ENCODE measurements at places on chromosomes 1 and 21.

GRCh38 chr21:26850116-26850643, 5.0 kb upstream of the ADAMTS1 start:
- no peak for DNase-seq

DNA sequence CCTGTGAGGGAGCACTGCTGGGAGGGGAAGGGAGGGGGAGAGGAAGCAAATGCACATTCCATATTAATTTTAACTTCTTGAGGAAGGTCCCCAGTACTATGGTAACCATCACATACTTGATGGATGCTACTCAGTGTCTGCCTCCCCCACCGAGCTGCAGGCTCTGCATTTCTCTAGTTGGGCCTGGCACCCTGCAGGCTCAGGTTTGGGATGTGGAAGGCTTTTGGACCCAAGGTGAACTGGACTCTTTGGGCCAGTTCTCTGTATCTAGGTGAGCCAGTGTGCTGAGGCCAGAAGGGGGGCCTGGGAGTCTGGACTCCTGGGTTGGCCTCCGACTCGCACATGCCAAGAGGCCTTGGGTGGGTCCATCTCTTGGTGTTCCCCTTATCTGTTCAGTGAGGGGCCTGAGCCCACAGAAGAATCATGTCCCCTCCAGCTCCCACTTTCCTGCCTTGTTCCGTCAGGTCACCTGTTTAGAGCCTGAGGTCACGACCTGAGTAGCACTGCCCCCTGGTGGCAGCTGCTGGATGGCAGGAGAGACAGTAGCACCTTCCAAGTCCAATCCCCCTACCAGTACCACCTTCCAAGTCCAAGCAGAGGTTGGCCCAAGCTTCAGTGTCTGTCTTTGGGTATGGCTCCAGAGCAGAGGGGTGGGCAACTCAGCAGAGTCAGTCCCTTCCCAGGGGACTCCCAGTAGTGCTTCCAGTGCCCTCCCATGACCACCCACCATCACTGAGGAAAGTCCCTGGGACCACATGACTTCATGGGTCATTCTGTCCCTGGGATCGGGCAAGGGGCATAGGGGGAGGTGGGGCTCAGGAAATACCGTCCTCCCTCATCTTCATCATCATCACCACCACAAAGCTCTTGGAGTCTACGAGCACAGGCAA, 241.8 kb downstream of the TRABD2B start:
- no peak for DNase-seq

DNA sequence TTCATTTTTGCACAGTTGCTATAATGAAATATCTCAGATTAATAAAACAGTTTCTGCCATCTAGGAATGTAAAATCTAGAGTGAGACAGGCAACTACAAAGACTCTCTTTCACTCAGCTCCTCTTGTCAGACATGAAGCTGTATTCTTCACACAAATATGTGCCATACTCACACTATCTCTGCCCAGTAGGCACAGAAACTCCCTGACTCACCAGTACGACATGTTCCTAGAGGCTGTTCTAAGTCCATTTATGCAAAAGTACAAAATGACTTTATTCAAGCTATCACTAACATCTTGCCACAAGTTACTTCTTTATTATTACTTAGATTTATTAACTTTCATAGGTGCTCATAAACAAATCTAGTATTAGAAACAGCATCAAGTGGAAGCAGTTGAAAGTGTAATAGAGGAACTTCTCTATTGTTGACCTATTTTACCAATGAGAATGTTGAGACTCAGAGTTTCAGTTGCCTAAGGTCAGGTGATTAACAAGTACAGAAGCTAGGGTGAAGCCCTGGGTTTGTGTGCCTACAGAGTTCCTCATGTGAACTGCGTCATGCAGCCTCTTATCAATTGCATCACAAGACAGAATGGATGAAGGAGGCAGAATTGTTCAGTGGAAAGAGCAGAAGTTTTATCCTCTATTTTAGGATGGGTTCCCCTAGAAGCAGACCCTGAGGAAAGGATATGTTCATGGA, 98.9 kb downstream of the RGS2 start:
- no peak for DNase-seq

DNA sequence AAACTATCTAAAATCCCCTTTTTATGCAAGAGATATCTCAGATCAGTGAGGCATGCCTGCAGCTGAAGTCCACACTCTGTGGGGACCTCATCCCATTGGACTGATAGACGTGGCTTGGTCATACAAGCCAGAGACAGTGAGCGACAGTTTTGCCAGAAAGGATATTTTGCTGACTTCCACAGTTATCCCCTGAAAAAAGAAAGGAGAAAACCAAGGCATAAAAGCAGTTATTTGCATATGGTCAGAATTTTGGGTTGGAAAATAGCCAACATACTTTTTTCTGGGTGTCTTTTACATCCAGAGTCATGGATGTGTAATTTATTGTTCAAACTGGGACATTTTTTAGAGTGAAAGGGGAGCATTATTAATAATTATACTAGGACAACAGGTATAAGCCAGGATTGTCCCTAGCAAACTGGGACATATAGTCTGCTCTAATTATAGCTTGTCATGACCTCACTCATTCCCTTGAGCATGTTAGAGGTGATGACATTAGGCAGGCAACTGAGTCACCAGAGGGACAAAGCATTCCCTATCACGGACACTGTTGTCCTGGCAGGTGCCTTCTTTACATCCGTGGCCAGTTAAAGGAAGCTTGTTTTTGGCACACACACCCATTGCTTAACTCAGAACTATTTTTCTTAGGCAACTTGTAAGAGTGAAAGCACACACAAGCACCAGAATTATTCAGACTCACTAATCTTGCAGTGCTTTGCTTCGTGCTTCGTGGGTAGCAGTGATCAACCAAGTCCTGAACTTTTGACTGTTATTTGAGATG, 65.5 kb downstream of the PRRX1 start:
- DNase-seq, result no peak

- DNase-seq, result no peak
These were observed 109.3 kb upstream of the SPATA6 start for GRCh38 chr1:48581270-48581669.

DNA sequence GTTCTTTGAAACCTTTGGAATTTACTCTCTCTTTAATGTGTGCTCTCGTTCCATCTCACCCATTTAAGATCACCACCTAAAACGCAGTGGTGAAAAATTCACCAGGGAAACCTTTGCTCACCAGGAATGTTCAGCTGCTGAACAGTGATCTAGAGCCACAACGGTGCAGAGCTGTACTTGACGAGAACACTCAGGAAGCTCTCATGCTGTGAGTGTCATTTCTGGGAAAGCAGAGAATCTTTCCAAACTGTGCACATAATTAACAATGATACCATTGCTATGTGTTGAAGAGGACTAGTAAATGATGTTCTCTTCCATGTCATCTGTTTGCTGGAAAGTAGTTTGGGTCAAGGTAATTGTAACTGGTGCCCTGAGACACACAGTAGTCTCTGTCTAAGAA, 117.1 kb downstream of the ZZZ3 start:
- DNase-seq, result no peak

- DNase-seq, result no peak
These were observed 761 bp downstream of the TNNT2 start for GRCh38 chr1:201376464-201377374.

DNA sequence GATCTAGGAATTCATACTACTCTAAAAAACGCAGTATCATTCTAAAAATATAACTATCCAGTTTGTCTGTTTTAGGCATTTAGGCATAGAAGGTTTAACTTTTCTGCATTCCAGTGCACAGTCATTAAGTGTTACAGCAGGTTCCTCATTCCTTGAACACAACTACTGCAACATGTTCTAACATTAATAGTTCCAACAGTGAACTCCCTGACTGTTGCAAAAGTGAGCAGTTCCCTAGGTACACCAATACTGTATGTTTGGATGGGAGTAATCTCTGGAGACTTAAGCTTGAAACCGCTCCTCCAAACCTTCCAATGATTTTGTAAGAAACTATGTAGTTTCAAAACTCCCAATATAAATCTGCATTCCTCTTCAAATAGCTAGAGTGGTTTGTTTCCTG, 46.2 kb downstream of the UCHL5 start:
- DNase-seq, result no peak

- DNase-seq, result no peak
These were observed 15.4 kb upstream of the PTTG1IP start for GRCh38 chr21:44888581-44889550.

- DNase-seq, result no peak
These were observed 13.3 kb downstream of the TRIM11 start for GRCh38 chr1:228393268-228393701.

- DNase-seq, result no peak
These were observed 95.7 kb downstream of the DSCAM start for GRCh38 chr21:40751221-40751620.

GRCh38 chr1:89973471-89974127, 21.3 kb upstream of the ZNF326 start:
- no peak for DNase-seq

GRCh38 chr1:14659913-14660312, 61.4 kb downstream of the KAZN start:
- no peak for DNase-seq

DNA sequence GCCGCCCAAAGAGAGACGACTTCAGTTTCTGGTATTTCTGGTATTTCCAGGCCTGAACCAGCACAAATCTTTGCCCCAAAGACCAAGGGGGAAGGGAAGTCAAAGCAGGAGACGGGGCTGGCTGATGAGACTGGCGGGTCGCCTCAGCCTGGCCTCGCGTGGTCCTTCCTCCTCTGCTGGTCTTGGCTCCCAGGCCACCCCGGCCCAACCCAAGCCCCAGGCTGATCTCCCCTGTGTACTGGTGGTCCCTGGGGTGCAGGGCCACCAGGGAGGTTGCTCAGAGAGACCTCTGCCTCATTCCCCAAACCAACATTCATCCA, 19.9 kb downstream of the WNT4 start:
- no peak for DNase-seq

- DNase-seq, result no peak
These were observed 22.8 kb downstream of the HFM1 start for GRCh38 chr1:91381844-91382243.

- DNase-seq, result no peak
These were observed 28.8 kb downstream of the PADI6 start for GRCh38 chr1:17400725-17401341.

DNA sequence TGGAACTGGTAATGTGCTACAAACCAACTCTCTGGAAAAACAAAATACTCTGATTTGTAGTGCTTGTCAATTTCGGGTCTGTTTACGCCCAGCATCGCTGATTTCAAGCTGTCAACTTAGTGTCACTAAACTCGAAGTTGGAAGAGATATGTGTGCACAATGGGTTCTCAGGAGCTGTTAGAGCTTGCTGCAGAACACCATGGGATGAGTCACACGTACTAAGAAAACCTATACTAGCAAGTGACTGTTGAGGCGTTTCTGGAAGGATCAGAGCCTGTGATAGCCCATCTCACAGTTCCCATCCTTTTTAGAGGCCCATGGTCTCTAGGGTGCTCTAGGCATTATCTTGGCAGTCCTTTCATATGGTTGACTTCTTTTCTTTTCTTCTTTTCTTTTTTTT, 14.3 kb downstream of the GMEB1 start:
- no peak for DNase-seq

GRCh38 chr1:48969971-48970370, 193.3 kb upstream of the BEND5 start:
- no peak for DNase-seq

- no peak for DNase-seq
These were observed 183.9 kb upstream of the ESRRG start for GRCh38 chr1:216907100-216907499.

DNA sequence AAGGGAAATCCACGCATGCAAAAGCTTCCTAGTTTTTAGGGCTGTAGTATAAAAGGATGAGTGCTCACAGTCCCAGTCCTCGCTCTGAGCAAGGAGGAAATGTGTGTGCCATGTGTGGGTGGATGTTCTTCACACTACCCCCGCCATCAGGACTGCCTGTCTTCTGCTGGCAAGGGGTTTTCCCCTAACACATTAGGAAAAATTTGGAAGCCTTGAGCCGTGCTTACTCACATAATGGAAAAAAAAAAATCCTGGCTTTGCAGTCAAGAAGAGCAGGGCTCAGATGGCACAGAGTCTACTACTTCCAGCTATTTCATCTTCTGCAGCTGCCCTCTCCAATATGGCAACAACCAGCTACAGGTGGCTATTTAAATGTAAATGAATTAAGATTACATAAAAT, 363.1 kb downstream of the PLPP3 start:
- no peak for DNase-seq

- DNase-seq, result no peak
These were observed 10.6 kb upstream of the PRKACB start for GRCh38 chr1:84133479-84133878.

- DNase-seq, result no peak
These were observed 8.6 kb downstream of the ITGB2 start for GRCh38 chr21:44912158-44912473.

GRCh38 chr1:219682788-219683187, 69.9 kb upstream of the ZC3H11B start:
- no peak for DNase-seq

- no peak for DNase-seq
These were observed 51.2 kb downstream of the KCNJ15 start for GRCh38 chr21:38307771-38308531.

DNA sequence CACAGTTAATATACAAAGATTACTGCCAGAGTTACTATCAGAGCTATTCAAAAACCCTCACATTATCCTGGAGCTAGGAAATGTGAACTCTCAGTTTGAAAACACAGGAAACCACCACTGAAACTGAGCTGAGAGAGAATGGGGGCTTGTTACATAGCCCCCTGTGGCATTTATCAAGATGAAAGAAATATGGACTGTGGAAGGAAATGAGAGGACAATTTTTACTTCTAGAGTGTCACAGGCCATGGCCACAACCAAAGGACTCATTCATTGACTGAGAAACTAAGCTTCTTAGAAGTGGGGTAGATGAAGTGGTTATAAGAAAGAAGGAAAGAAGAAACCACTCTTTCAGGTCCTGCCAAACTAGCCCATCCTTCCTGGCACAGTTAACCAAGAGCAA, 25.3 kb downstream of the DSTYK start:
- DNase-seq, result no peak

DNA sequence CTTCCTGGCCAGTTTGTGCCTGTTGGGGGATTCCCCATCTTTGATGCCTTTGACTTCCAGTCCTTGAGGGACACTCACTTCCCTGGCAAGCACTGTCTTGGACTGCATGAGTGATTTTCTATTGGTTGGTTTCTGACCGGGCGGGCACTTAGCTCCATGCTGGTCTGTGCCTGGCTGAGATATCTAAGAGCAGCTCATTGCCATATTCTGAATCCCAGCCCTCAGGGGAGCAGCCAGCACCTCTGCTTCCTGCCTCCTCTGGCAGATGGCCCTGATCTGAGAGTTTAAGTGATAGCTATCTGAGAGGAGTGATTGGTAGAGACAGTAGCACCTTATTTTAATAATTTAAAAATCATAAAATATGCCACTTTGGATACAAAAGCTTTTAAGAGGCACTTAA, 52.5 kb downstream of the DISC1 start:
- DNase-seq, result no peak

DNA sequence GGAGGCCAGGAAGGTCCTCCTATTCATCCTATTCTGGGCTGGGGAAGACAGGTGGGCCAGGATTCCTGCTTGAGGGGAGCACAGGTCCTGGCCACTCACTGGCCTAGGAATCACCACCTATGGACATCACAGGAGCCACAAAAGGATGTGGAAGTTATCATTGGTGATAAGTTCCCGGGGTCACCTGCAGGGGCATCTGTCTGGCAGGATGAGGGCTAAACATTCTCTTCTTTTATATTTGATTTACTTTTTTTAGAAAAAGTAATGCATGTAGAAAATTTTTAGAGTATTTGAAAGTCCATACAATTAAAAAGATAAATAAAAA, 33.2 kb upstream of the KIAA0040 start:
- no peak for DNase-seq

GRCh38 chr1:168932539-168932938, 174.0 kb upstream of the ATP1B1 start:
- no peak for DNase-seq
